ENCODE measurements at places on chromosomes 7 and 10.

- DNase-seq: no peak
Measured at GRCh38 chr10:14362104-14362503, 31.4 kb upstream of the FRMD4A start.

DNA sequence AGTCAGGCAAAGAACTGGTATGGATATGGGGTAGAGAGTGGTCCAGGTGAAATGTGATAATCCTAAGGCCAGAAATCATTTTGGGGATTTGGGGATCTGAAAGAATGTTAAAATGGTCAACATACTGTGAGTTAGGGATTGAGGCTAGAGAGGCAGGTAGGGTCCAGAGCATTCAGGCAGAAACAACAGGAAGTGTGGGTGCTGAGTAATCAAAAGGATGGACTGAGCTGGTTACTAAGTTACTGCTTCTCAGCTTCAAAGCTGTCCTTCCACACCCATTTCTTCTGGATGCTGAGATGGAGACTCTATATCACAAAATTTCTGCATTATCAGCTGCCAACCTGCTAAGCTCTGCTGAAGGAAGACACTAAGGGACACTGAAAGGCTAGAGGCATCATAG is 30.6 kb upstream of the PRKCQ start:
- no peak for DNase-seq

DNA sequence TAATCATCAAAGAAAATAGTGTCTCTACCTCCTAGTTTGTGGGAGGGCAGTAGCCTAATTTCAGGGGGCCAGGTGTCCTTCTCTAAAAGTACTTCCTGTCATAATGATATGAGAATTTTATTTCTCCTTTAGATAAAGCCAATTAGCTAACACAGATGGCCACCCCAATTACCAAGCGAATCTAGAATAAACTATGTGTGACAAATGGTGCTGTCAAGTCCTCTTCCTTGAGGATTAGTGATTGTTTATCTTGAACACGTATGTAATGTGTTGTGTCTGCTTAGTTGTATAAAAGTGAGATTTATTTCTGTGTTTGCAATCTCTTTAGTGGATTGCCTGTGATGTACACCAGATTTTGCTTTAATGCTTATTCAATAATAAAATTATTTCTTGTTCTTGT is 1120.0 kb downstream of the SORCS1 start:
- no peak for DNase-seq

GRCh38 chr7:85324145-85324799 is 137.4 kb upstream of the SEMA3D start:
- DNase-seq: no peak

- DNase-seq: no peak
Measured at GRCh38 chr7:2474813-2475677, 1.2 kb downstream of the GRIFIN start.

- DNase-seq: no peak
Measured at GRCh38 chr10:16612115-16612980, 90.7 kb upstream of the C1QL3 start.

DNA sequence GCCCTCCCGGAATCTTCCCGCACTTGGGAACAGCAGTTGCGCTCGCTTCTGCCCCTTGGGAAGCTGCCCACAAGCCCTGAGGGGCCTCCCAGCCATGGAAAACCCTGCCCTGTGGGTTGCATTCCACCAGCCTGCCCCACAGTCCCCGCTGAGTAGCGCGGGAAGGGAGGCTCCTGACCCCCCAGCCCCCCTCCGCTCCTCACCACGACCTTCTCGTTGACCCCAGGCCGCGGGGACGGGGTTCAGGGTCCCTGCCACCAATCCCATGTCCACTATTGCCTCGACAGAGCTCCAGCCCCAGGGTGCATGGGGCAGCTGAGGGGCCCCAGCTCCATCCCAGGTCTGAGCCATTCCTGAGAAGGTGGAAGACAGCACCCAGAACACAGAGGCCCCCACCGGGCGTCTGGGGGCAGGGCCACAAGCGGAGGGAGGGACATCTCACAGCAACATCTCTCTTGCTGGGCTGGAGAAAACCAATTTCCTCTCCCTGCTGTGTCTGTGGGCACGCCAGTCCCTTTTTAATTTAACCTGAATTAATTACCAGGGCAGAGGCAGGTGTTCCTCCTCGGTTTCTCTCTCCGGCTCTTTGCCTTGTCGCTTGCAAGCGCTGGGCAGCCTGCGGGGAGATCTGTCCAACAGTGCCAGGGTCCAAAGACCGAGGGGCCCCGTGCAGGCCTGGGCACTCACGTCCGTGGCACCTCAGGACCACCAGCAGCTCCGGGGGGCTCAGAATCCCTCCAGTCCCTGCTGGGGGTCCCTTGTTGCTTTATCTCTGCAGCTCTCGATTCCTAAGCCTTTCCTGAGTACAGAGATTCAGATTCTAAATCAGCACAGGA is 57.9 kb downstream of the FOXL3 start:
- no peak for DNase-seq

- DNase-seq: peak; percentile 18
Measured at GRCh38 chr7:106166651-106167342, 54.7 kb upstream of the SYPL1 start.

DNA sequence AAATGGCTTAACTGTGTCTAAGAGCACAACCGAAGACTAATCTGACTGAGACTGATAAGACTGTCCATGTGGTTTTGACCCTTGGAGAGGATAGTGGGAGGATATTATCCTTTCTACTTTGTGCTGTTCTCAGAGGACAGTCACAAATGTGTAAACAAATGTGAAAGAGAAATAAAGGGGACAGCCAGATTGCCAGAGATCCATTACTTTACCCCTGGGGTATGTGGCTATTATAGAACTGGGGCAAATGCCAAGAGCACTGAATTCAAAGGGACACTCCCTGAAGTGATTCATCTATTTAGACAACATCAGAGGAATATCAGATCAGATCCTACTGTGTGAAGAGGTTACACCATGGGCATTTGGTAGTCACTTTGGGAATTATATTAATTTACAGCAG is 154.7 kb downstream of the RNLS start:
- DNase-seq: no peak

GRCh38 chr10:28561531-28561930 is 28.6 kb downstream of the WAC start:
- DNase-seq: no peak

- DNase-seq: no peak
Measured at GRCh38 chr10:12201543-12201942, 5.6 kb downstream of the CDC123 start.

GRCh38 chr7:14807507-14807906 is 95.0 kb downstream of the DGKB start:
- no peak for DNase-seq

- DNase-seq: no peak
Measured at GRCh38 chr7:111074748-111075146, 16.2 kb upstream of the LRRN3 start.

DNA sequence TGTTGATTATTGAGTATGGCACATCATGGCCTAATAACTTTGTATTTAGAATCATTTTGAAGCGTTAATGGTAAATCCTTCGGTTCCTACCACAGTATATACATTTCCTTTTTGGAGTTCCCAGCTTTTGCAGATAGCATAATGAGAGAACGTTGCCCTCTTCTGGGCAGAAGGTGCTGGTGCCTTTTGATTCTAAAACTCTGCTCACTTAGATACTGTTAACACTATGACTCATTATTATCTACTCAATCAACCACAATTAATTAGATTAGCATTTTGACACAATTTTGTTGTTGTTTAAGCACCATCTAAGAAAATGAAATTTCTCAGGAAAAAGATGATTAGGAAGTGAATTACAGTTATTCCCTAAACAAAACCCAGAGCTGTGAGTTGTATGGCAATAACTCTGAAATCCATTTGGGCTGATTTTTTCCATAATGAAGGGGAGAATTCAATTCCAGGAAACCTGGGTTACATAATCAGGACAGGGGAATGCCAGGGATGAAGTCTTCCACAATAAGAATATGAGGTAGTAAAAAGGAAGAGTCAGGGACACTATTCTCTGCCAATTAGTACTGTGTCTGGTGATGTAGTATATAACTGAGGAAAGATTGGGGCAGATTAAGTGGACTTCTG is 11.5 kb upstream of the DLD start:
- DNase-seq: peak; percentile 21

DNA sequence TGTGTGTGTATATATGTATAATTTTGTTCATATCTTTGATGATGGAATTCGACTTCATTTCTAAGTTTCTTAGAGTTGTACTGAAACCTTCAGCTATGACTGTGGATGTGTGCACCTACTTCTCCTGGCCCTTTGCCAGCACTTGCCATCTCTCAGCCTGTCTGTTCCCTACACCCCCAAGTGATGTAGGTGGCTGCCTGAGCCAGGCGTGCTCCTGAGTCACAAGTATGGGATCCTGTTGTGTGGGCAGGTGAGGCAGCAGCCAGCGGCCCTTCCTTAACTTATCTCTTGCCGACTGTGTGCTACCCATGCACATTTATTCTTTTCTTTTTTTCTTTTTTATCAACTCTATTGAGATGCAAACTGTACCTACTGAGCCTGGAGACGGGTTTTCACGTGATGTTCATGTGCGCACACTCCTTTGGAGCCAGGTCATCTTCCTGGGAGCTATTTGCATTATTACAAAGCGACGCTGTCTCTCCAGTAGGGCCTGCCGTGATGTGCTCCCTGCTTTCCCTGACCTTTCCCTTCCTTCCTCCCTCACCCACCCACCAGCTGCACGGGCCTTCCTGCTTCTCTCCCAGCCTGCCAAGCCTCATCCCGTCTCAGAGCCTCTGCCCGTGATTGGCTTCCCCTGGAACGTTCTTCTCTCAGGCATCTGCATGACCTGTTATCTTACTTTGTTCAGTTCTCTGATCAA is 31.3 kb upstream of the GALNT11 start:
- DNase-seq: no peak

- no peak for DNase-seq
Measured at GRCh38 chr10:30553018-30553625, 76.4 kb downstream of the LYZL2 start.

DNA sequence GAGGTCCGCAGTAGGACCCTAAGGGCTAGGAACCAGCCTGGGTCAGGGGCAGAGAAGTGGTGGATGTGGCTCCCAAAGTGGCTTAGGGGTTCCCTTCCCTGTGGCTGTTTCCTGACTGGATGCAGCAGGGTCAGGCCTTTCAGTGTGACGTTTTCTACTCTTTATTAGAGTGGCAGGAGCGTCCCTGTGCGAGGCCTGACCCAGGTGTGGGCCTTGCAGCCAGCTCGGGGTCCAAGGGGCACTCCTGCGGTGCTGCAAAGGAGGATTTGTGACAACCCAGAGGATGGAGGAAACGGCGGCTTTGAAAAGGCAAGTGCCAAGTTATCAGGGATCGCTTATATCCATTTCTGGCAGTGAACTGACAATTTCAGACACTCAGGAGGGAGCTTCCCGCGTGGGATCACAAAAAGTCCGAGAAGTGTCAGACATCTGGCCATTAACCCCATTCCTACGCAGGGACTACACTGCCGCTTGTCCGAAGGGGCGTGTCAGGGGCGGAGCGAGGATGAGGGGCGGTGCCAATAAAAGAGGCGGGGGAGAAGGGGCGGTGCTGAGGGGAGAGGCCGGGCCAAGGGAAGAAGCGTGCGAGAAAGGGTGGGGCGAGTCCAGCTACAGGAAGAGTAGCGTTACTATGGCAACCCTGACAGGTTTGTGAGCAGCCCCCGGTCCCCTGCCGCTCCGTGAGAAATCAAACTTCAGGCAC is 98.8 kb upstream of the ZNF722 start:
- peak; percentile 62 for DNase-seq

DNA sequence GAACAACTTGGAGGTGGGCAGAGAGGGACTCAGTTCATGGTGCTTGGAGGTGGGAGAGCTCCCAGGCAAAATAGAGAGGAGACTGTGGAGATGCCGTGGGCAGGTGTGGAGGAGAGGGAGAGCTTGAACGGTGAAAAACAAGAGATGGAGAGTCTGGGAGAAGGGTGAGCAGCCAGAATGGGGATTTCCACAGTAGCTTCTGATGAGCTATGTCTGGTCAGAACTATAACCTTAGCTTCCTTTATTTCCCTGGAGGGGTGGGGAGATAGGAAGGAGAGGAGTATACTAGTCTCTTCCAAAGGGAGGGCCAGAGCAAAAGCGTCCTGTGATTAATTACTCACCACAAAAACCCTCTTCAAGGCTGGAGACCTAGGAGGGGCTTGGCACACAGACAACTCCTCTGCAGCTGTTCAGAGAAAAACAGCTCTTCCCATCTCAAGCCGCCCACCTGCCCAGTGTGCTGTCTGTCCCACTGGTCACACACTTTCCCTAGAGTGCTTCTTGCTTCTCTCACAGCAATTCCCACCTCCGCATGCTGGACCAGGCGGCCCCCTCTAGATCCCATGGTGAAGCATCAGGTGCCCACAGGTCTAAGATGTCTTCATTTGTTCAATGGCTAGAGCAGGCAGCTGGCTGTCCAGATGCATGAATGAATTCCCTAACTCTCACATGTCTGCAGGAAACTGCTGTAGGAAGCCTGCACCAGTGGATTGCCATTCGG is 41.9 kb downstream of the TAS2R41 start:
- DNase-seq: no peak

GRCh38 chr7:132789281-132789680 is 213.0 kb upstream of the PLXNA4 start:
- DNase-seq: no peak

GRCh38 chr10:21519941-21520436 is 5.5 kb downstream of the SKIDA1 start:
- no peak for DNase-seq

Measured in effector CD4-positive, alpha-beta T cell (primary cell).